ENCODE measurements at places on chromosomes 4 and X.
A peak's percentile ranks its signal among the peaks of the same experiment; 100 is the strongest.

- DNase-seq: no peak
Measured at GRCh38 chrX:10506781-10507180, 113.6 kb downstream of the MID1 start.

- DNase-seq: no peak
Measured at GRCh38 chrX:12929701-12930100, 23.3 kb downstream of the TLR8 start.

DNA sequence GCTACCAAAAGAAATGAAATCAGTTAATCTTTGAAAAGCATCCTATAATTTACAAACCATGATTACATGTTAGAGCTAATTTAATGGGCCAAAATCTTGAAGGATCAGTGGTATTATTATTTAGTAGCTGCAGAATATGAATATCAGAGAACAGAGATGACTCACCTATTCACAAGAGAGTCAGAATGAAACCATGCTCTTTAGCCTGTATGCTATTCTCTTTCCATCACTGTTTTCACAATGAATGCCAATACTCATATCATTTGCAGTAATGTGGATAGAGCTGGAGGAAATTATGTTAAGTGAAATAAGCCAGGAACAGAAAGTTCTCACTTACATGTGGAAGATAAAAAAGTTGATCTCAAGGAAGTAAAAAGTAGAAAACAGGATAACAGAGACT lies 414.1 kb downstream of the CENPC start:
- DNase-seq: no peak

DNA sequence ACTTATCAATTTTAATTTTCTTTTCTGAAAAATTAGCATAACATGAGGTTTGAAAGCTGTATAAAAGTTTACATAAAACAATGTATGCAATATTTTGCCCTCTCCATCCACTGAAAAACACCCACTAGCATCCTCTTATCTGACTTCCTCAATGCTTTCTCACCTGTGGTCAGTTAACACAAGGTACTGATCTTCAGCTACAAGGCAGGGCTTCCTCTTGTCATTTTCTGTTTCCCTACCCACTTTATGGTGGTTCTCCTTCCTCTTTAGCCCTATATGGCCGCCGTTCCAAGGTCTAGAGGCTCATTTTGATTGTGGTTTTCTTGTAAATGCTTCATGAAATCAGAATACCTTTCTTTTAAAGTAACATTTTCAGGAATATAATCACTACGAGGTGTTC lies 618.6 kb upstream of the CPEB2 start:
- DNase-seq: no peak

DNA sequence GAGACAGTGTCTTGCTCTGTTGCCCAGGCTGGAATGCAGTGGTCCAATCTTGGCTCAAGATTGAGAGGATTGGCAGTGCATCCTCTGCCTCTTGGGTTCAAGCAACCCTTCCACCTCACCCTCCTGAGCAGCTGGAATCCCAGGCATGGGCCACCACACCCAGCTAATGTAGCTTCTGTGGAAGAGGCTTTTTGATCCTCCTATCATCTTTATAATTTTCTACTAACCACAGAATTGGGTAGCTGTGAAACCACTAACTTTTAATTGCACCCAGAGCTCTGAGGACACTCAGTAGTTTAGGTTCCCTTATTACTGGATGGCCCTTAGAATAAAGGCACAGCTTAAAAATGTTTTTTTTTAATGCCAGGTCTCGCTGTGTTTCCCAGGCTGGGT lies 8.9 kb upstream of the AGA start:
- DNase-seq: no peak

DNA sequence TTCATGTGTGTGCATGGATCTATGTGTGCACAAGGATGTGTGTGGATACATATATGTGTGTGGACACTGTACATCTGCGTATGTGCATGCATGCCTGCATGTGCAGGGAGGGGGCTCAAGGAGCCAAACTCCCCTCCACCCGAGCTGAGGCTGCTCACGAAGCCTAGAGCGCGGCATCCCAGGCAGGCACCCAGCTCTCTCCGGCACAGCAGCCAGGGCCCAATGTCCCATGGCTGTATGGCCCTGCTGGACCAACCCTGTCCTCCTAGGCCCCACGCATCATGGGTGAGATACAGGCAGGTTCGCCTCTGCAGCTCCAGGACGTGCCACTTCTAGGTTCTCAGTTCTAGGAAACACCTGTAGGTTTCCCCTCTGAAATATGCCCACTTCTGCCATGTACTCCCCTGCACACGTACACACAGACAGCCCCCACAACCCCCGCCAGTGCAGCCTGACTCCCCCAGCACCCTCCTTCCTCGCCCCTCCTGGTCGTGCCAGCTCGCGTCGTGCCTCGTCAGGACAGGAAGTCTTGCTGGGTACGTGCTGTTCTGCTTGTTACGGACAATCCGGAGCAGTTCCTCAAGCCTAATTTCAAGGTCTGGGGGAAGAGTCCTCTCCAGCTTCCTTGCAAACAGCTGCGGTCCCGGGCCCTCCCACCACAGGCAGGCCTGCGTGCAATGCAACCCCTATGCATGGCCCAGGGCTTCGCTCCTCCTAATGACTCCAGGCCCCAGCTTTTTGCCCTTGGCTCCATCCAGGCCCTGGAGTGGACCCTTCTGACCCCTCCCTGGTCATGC lies 3.2 kb upstream of the ADRA2C start:
- no peak for DNase-seq

DNA sequence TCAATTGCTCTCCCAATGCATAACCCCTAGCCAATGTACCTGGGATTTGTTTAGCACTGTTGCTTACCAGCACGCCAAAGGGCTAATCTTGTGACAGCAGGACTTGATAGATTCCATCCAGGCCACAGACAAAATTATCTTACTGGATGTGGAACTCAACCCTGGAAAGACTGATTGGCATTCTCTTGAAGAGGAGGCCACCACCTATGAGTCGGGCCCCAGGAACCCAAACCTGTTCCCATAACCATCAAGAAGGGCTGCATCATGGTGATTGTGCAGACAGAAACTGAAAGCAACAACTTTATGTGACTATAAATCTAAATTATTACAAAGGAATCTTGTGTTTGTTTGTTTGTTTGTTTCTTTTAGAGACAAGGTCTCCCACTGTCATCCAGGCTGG lies 19.9 kb upstream of the TMEM255A start:
- no peak for DNase-seq

DNA sequence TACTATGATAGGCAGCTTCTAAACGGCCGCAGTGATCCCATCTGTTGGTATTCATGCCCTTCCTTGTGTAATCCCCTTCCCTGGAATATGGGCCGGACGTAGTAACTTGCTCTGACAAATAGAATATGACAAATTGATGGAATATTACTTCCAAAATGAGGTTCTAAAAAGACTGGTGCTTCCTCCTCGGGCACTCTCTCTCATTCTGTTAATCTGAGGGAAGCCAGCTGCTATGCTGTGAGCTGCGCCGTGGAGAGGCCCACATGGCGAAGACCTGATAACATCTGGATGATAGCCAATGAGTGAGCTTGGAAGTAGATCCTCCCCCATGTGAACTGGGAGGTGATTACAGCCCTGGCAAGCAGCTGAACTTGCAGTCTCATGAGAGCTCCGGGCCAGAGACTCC lies 27.2 kb upstream of the SLC25A4 start:
- no peak for DNase-seq

DNA sequence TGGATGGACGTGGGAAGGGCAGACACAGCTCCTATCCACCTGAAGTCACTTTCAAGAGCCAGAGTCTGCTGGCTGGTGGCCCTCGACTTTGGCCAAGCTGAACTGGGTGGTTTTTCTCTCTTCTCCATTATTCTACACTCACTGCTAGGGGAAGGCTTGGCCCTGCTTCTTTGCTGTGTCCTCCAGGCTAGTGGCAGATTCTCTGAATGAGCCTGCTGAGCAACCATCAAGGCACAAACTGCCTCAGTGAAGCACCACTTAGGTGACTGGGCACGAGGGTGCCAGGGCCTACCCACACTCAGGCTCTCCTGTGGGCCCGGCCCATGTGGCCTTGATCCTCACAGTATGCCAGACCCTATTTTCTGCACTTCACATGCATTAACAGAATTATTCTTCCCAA lies 92.0 kb downstream of the PJA1 start:
- DNase-seq: no peak

- DNase-seq: no peak
Measured at GRCh38 chr4:116427666-116428065, 657.7 kb downstream of the TRAM1L1 start.

DNA sequence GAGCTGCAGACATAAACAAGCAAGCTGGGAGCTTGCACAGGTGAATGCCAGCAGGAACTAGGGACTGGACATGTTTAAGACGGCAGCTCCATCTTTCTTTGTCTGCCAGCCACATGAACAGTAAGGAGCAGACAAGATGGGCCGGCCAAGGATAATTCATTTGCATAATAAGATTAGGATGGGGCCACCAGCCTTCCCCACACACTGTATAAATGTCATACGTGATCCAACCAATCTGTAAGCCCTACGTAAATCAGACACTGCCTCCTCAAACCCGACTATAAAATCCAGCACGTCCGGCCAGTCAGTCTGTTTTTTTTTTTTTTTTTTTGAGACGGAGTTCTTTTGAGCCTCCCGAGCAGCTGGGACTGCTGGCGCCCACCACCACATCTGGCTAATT lies 75.6 kb upstream of the BOD1L1 start:
- DNase-seq: peak; percentile 27

- DNase-seq: no peak
Measured at GRCh38 chr4:118732591-118733330, 47.6 kb downstream of the METTL14 start.

GRCh38 chr4:15989424-15989823 lies 26.4 kb upstream of the FGFBP2 start:
- no peak for DNase-seq

DNA sequence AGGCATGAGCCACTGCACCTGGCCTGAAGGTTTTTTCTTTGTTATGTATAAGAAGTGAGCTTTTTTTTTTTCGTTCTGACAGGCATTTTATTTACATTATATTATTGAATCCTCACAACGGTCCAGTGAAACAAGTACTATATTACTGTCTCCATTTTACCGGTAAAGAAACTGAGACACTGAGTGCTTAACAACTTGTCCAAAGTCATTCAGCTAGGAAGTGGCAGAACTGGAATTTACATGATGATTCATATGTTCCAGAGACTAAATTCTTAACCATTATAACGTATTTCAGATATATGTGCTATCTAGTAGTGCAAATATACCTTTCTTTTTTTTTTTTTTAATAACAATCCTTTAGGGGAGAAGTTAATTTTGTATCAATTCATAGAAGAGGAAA lies 18.4 kb upstream of the SLC6A14 start:
- DNase-seq: no peak

GRCh38 chr4:53196882-53197771 lies 168.7 kb downstream of the SCFD2 start:
- DNase-seq: no peak

GRCh38 chr4:88308587-88308986 lies 24.2 kb upstream of the PPM1K start:
- no peak for DNase-seq

DNA sequence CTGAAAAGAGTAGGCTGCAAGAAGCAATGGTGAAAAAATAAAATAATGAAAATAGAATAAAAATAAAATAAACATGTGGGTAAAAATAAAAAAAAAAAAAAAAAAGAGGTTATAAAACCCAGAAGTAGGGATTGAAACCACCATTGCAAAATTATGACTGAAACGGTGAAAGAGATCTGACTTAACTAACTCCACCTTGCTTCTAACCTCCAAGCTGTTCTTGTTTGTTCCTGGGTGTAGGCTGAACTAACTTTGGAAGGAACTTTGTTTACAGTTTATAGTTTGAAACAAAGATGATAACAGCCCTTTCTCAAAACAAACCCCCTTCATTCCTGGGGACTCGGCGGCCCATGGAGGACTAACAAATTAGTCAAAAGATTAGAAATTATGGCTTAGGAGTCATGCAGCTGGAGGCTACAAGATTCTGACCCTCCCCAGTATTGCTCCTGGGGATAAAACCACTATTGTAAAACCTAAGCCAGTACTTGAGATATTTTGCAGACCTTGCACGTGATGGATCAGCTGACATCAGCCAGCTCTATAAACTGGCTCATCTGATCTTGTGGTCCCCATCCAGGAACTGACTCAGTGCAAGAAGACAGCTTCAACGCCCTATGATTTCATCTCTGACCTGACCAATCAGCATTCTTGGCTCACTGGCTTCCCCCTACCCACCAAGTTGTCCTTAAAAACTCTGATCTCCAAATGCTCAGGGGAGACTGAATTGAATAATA lies 30.4 kb downstream of the DDX60L start:
- no peak for DNase-seq

GRCh38 chr4:53963781-53964180 lies 100.6 kb downstream of the CHIC2 start:
- no peak for DNase-seq

DNA sequence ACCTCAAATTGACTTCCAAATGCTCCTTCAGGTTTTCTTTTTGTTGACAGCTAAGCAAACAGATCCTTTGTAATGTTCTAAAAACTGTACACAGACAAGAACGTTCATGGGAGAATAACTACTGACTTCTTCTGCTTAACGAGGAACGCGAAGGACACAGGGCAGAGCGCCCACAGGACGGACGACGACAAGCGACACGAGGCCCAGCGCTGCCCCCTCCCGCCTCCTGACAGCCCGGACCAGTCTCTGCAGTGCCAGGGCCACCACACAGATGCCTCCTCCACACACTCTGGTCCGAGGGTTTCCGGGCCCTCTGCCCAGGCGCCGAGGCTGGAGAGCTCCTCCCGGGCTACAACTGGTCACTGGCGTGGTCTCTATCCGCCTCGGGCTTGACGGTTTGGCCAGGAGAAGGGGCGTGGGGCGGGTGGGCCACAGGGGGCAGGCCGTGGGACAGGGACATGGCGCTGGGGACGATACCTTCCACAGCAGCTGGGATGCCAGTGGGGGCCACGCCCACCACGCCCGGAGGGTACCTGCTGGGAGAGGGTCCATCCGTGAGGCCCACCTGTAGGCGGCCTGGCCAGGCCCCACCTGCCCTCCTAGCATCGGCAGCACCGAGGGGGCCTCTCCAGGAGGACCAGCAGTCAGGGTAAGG lies 36.9 kb downstream of the CTBP1 start:
- no peak for DNase-seq

- DNase-seq: no peak
Measured at GRCh38 chr4:146165221-146165620, 10.3 kb upstream of the LSM6 start.

- peak; percentile 28 for DNase-seq
Measured at GRCh38 chr4:88672987-88673386, 24.6 kb downstream of the NAP1L5 start.

DNA sequence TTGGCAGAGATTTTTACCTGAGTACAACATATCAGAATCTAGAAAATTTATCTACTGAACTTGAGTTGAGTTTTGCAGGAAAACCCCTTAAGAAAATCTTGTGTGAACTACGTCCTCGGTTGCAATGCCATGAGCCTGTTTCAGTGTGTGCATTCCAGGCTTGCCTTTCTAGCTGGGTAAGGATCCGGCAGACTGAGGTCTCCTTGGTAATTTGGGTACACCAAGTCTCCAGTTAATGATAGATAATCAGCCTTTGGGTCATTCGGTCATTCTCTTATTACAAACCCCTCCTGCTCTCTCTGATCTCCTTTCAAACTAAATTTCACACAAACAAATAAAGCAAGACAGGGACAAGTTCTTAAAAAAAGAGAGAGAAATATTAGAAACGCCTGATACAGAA lies 5.9 kb upstream of the HAND2 start:
- no peak for DNase-seq

- DNase-seq: peak; percentile 4
Measured at GRCh38 chrX:340641-341423, 22.2 kb upstream of the GTPBP6 start.

Data from WERI-Rb-1 (cell line).